ENCODE measurements at places on chromosomes 5 and 9.

DNA sequence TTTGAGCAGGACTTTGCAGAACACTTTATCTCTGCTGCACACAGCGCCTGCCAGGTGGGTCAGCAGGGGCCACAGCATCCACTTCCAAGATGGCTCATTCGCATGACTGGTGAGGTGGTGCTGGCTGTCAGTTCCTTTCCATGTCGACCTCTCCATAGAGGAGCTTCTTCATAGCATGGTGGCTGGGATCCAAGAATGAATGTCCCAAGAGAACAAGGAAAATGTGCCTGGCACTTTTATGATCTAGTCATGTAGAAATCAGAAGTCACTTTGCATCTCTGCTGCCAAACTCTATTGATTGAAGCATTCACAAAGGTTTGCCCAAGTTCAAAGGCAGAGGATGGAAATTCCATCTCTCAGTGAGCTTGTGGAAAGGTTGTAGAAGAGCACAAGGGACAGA is 85.0 kb downstream of the GALNT10 start:
- DNase-seq = no peak

DNA sequence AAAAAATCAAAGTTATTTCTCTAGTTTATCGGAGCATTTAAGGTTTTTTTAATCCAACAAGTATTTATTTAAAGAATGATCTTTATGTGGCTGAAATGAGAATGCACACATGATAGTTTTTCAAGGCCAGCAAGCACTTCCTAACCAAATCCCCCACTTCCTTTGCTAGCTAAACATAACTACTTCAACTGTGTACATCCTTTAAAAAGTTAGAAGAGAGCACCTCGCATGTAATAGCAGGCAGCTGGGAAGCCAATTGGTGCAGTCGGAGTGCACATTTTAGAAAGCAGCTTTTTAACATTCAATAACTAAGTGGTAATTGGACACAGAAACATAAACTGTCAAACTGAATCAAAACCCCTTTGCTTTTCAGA is 245.7 kb downstream of the BNC2 start:
- DNase-seq = no peak

DNA sequence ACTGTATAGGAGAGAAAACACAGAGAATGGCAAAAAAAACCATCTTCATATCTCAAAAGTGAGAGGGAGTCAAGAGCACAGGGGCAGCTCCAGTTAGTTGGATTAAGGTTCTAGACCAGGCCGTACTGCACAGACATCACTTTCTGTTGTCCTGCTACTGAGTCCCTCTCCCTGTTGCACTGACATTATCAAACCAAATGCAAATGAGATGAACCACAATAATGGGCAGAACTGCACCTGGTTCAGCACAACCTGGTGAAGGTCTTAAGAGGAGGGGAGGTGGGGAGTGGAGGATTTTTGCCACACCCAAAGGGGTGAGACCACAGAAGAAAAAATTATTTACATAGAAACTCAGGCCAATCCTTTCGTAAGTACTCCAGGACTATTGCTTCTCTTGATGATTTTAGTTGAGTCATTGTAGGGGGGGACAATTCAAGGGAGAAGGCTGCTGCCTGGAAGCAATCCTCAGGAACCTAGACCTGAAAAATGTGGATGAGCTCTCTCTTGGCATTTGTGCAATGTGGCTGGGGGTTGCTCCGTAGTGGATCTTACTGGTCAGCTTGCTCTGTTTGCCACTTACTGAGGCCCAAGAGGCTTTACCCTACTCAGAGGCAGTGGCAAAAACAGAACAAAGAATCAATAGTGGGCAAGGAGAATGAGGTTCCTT is 94.5 kb upstream of the PPP1R2B start:
- peak; percentile 53 for DNase-seq

DNA sequence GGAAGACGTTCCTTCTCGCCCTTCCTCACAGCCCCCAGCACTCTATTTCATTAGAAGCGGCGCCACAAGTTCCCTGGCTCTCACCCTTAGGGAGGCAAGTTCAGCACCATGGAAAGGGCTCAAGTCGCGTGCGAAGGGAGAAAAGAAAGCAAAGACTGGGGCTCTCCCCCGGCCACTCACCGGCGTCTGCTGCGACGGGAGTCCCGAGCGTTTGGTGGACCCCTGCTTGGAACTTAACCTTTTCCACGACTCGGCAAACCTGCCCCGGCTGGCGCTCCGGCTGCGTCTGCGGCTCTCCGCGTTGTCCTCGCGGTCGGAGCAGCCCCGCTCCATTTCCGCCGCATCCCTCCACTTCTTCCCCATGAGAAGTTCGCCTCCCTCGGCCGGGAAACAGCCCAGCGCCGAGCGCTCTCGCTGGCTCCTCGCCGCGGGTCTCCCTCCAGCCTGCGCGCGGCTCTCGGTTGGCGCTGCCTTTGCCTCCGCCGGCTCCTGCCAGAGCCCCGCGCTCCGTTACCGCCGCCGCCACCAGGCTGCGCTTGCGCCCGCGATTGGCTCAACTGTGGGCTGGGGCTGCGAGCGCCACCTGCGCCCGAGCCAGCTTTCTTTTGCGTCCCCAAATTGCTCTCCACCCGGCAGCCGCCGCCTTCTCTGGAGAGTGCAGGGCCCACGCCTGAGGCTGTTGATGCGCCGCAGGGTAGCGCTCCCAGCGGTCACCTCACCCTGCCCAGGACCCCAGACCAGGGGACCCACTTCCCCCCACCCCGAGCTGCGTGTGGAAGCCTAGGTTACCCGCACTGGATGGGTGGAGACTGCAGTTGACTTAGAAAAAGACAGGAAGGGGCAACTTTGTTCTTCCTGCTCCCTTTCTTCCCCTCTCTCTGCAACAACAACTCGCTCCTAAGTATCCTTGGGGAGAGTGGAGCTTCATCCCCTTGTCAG is 321.6 kb downstream of the CEMIP2 start:
- DNase-seq = peak; percentile 80

- DNase-seq = no peak
Observed at GRCh38 chr9:109242741-109243140, 75.7 kb upstream of the FRRS1L start.

DNA sequence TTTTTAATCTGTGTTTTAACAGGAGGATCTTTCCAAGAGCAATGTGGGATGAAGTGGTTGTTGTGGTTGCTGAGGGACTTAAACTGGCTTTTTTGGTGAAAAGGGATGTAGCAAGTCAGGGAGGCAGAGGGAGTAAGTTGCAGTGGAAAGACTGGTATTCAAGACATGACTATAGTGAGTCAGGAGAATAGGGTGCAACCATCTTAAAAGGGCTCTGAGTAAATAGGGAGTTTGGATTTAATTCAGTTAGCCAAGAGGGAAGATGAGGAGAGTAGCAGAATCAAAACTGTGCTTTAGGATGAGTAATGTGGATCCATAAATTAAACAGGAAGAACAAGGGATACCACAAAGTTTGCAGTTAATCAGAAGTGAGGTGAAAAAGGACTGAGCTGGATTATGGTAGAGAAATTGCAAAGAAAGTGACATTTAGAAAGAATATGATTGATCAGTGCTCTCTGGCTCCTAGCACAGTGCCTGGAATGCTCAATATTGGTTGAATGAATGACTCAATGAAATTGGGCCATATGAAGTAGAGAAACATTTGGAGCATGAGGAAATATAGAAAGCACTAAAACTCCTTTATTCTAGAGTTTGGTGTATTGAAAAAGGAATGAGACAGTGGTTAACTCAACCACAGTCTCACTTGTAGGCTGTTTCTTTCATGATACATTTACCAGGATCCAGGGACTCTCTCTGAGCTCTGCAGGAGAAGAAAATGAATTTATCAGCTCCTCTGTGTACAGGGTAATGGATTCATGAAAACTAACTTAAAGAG is 5.1 kb downstream of the POLR3G start:
- DNase-seq = no peak

GRCh38 chr5:90356622-90357021 is 52.9 kb downstream of the CETN3 start:
- DNase-seq = peak; percentile 14

GRCh38 chr5:174120401-174121005 is 75.0 kb downstream of the NSG2 start:
- no peak for DNase-seq

DNA sequence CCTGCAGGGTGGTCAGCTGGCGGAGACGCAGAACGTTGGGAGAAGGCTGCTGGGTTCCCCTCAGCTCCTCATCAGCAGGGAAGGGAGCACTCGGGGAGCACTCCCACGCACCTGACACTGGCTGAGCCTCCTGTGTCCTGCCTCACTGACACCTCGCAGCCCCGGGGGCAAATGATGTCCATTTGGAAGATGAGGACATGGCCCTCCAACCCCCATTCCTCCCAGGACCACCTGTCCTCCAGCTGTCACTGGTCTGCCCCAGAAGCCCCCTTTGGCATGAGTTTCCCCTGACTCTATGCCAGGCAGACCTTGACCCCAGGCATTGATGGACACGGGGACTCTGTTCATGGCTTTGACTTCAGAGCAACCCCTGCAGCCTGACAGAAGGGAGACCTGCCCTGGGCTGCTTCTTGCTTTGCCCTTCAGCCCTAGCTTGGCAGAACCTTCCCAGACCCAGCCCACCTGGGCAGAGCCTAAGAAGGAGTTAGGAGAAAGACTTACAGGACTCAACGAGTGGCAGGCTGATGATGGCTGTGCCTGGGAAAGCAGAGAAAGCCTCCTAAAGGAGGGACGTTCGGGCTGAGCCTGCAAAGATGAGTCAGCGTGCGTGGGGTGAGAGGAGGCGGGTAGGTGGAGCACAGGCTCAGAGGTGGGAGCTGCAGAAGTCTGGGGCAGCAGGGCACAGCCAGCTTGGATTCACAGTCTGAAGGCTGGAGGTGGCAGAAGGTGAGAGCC is 90.6 kb downstream of the LMX1B start:
- peak; percentile 46 for DNase-seq

DNA sequence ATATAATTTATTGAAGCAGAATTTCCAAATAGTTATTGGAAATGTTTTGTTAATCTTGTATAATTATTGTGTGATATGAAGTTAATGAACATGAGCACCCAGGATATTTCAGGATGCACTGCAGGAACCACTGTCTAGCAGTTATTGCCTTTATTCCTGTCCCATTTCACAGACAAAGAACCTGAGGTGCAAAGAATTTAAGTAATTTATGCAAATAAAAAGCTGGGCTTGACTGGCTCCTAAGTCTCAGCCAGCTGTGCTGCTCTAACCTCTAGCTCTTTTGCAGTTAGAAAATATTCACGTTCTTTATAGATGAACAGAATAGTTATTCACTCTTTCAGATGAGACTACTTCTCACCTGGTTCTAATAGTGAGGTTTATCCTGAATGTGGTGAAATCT is 50.0 kb upstream of the NUDT12 start:
- DNase-seq = no peak

GRCh38 chr9:33414268-33414667 is 11.9 kb upstream of the AQP7 start:
- no peak for DNase-seq
